ENCODE measurements at places on chromosomes 4 and X.
A peak's percentile ranks its signal among the peaks of the same experiment; 100 is the strongest.

DNA sequence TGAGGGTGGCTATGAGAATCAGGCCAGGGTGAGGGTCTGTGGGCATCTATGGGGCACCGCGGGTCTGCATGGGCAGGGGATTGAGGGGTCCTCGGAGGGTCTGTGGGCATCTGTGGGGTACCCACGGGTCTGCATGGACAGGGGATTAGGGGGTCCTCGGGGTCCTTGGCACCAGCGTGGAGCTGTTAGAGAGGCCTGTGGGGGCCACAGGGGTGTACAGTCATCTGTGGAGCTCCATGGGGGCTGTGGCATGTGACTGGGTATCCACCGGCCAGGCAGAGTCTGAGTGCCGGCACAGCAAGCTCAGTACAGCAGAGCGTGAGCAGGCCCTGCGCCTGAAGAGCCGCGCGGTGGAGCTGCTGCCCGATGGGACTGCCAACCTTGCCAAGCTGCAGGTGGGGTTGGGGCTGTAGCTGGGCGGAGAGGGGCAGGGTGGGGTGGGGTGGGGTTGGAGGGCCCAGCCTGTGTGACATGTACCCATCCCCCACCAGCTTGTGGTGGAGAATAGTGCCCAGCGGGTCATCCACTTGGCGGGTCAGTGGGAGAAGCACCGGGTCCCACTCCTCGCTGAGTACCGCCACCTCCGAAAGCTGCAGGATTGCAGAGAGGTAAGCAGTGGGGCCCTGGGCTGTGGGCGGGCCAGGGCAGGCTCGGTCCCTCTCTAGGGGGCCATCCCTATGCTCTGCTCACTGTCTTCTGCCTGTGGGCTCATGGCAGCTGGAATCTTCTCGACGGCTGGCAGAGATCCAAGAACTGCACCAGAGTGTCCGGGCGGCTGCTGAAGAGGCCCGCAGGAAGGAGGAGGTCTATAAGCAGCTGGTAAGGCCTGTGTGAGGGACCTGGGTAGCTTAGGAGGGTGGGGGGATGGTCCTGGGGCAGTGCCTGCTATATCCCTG, 12.9 kb downstream of the CCDC22 start:
- no peak for DNase-seq

GRCh38 chr4:103150677-103151076, 47.5 kb downstream of the CENPE start:
- DNase-seq = no peak

GRCh38 chr4:126761947-126762662, 870.7 kb upstream of the INTU start:
- no peak for DNase-seq

DNA sequence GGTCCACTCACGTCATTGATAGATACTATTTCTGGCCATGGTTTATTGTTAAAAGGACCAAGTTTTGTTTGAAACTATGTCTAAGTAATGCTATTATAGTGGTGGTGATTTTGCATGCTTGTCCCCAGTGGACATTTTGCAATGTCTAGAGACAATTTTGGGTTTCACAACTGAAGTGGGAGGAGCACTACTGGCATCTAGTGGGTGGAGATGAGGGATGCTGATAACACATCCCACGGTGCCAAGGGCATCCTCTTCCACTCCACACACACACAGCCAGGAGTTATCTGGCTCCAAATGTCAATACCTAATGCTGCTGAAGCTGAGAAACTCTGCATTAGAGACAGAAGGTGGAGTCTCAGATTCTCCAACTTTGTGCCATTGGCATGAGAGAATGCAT, 131.2 kb downstream of the FRMPD4 start:
- DNase-seq = no peak

- DNase-seq = no peak
Measured at GRCh38 chrX:63430026-63430425, 78.9 kb upstream of the SPIN4 start.

DNA sequence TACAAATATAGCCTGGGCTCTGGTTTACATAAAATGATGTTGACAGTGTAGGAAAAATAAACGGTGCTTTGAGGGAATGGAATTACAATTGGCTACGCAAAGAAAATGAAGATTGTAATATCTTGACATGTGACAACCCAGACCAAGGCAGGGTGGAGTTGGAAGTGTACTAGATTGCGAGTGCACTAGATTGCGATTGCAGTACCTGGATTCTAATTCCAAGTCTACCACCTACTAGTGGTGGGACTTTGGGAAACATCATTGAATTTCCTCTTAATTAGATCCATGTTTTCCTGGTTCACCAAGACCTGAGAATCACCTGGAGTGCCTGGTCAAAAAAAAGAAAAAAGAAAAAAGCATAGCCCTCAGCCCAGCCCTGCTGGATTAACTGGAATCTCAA, 18.6 kb downstream of the EGF start:
- no peak for DNase-seq

GRCh38 chr4:110231869-110232268, 33.5 kb upstream of the ELOVL6 start:
- no peak for DNase-seq

- peak; percentile 6 for DNase-seq
Measured at GRCh38 chr4:184097241-184097605, 120.5 kb downstream of the ENPP6 start.

DNA sequence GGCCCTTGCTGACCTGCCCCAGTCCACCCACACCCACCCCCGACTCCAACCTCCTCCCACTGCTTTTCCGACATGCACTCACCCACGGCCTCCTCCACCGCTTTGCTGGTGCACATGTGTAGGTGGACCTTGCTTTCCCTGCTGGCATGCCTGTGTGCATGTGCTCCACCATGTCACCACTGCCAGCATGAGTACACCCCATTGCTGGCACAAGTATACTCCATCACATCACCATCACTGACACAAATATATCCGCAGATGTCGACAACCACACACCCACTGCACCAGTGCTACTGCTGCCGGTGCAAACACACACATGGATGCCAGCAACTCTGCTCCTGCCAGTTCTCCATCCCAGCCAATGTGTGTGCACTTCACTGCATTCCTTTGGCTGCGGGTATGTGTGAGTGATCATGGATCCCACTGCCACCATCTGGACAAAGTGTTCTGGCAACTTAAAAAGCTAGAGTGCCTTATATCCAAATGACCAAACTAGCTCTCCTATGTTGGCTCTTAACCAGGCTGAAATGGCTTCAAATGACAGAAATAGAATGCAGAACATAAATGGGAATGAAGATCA, 1072.3 kb downstream of the RAPGEF2 start:
- no peak for DNase-seq

- no peak for DNase-seq
Measured at GRCh38 chrX:15158350-15158735, 111.5 kb downstream of the ASB9 start.

GRCh38 chrX:67114635-67115034, 429.2 kb upstream of the AR start:
- DNase-seq = no peak

DNA sequence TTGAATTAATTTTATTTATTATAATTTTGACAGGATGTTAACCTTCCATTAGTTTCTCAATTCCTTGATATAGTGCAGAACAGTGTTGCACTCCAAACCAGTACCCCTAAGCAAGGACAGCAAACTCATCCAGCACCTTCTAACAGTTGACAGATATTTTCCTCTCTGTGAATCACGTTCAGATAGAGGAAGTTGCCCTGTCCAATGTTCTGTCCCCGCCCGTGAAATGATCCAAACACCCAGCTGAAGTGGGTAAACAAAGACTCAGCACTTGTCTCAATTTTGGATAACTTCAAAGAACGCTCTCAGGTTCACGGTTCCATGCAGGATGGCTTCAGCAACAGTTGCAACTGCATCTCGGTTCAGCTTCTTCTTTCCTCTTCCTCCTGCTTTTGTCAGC, 1240.0 kb upstream of the ADGRL3 start:
- DNase-seq = no peak

DNA sequence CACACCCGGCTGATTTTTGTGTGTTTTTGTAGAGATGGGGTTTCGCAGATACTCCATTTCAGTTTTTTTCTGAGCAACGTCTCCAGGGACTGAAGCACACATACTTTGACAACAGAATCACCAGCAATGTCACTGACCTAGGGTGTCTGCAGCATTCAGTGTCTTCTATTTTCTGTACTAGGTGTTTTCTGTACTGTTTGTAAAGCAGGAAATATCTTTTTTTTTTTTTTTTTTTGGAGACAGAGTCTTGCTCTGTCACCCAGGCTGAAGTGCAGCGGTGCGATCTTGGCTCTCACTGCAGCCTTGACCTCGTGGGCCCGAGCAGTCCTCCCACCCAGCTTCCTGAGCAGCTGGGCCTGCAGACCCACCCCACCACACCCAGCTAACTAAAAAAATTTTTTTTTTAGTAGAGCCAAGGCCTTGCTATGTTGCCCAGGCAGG, 8.9 kb downstream of the ADD1 start:
- DNase-seq = no peak

DNA sequence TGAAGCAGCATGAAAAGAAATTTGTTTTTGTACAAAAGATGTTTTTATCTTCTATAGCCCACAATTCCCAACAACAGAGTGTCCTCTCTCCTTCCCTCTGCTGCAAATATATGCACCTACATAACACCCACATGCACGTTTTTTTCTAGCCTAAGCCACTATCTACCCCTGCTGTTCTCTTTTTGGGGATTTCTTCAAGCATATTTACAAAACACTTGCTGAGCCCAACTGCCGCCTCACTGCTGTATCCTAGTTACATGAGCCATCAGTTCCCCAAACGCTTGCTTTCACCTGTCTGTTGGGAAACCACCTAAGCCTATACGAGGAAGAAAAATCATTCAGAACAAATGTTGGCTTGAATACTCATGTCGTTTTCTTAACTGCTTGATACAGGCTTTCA, 127.2 kb downstream of the CHRNA9 start:
- no peak for DNase-seq

DNA sequence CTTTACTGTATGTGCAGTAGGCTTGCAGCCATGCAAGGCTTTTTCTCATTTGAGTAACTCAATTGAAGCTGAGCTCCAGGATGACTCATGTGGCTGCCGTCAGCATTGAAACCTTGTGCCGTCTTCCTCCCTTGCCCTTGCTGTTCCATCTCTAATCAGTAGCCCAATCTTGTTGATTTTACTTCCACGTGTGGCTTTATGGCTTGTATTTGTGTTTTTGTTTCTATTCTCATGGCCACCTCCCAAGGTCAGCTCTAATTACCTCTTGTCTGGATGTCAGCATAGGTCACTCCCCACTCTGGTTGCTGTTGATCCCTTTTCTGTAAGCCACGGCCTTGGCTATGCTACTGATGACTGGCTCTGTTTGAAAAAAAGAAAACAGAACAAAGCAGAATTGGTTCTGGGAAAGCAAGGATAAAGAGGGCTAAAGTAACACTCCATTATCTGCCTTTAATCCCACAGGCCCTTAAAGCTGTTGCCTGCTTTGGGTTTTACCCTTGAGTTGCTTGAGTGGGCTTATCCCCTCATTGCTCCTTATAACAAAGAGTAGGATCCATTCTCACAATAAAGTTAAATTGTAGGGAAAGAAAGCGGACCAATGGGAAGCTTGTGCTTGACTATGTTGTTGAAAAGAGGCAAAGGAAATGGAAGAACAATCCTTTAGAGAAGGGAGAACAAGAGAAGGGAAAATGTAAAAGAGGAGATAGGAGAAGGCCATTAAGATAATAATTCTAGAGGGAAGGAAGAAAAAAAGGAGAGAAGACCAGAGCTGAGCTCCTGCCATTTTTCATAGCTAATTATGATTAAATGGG, 173.9 kb upstream of the PGRMC2 start:
- no peak for DNase-seq

GRCh38 chrX:8738588-8739189, 6.8 kb upstream of the ANOS1 start:
- DNase-seq = peak; percentile 19

- no peak for DNase-seq
Measured at GRCh38 chr4:173280998-173281397, 53.2 kb downstream of the HMGB2 start.

- peak; percentile 18 for DNase-seq
Measured at GRCh38 chr4:73573794-73574528, 46.3 kb downstream of the RASSF6 start.

GRCh38 chrX:13257223-13258051, 62.4 kb downstream of the ATXN3L start:
- DNase-seq = no peak

- no peak for DNase-seq
Measured at GRCh38 chrX:147737690-147738089, 174.0 kb upstream of the FMR1 start.

- no peak for DNase-seq
Measured at GRCh38 chrX:56600141-56600540, 36.7 kb downstream of the UBQLN2 start.

DNA sequence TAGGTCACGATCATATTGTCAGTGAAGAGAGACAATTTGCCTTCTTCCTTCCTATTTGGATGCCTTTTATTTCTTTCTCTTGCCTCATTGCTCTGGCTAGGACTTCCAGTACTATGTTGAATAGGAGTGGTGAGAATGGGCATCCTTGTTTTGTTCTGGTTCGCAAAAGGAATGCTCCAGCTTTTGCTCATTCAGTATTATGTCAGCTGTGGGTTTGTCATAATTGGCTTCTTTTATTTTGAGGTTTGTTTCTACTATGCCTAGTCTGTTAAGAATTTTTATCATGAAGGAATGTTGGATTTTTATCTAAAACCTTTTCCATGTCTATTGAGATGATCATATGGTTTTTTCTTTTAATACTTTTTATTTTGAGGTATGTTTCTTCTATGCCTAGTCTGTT, 152.3 kb upstream of the MAD2L1 start:
- no peak for DNase-seq

- no peak for DNase-seq
Measured at GRCh38 chr4:34790131-34790530, 1454.2 kb downstream of the ARAP2 start.

GRCh38 chr4:21744046-21744445, 204.5 kb downstream of the KCNIP4 start:
- no peak for DNase-seq

DNA sequence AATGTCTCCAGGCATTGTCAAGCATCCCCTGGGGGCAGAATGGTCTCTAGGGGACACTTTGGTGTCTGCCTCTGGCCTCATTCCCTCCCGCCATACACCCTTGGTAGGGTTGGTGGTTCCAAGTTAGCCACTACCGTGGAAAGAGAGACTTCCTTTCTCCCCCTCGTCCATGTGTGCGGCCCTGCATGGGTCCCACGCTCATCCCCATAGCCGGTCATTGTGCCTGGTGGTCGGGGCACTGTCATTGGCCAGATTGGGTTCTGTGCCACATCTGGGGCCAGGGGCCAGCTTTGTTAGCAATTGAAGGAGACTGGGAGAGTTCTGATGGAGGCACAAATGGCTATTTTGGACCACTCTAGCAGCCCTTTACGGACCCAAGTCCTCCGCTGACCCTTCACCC, 17.3 kb downstream of the CLCN4 start:
- DNase-seq = no peak

GRCh38 chr4:115562506-115562905, 449.1 kb upstream of the NDST4 start:
- DNase-seq = no peak
